ENCODE measurements at places on chromosomes 4 and X.

GRCh38 chrX:134026565-134027311 lies 41.3 kb upstream of the GPC3 start:
- DNase-seq: peak; percentile 52

DNA sequence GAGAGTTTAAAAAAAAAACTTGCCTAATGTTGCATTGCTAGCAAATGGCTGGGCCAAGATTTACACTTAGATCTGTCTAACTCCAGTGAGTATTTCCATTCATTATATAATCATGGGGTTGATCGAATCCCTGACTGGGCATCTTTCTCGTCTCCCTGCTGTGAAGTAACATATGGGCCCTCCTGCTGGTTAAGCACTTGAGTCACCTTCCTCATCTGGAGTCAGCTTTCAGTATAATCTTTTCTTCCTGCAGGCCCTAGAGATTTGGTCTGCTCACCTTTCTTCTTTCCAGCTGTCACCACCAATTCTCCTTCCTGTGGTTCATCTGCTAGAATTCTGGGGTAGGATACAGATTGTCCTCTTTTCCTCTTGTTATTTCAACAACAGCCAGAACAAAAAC lies 41.6 kb downstream of the TIGD2 start:
- DNase-seq: no peak

DNA sequence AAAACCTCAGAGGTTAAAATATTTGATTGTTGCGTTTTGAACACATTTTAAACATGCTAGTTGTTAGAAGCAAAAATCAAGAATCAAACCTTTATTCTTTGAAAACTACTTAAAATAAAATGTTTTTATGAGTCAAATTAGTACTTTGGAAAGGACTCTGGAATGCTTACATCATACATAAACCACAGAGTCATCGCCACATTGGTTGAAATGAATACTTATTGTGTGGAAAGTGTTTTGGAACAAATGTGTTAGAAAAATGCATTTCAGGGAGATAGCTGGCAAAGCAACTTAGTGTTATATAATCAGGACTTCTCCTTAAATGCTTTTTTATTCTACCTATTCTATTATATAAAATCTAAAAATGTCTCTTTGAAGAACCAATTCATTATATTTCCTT lies 49.4 kb upstream of the CAMK2D start:
- DNase-seq: no peak

DNA sequence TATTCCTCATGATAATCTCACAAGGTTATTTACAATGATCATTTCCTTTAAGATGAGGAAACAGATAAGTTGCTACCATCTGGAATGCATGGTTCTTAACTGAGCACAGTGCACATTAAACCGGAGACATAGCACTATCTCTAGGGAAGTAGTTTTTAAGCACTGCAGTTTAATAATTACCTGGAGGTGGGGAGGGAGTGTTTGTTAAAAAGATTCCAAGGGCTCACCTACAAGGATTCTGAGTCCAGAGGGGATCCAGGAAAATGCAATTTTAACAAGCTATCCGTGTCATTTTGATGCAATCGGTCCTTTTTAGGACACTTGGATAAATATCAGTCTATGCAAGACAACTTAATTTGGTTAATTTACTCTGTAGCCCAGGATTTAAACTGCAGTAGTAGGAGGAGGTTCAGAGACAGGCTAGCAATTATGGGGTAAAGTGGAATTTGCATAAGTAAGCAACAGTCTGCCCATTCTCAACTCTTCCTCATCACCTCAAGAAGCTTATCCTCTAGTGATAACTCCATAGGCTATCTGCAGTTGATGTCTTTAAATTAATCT lies 2.8 kb upstream of the PDLIM5 start:
- no peak for DNase-seq

- DNase-seq: no peak
Measured at GRCh38 chrX:118049713-118050112, 66.9 kb downstream of the KLHL13 start.

- DNase-seq: no peak
Measured at GRCh38 chr4:24690436-24690835, 104.9 kb upstream of the SOD3 start.

- DNase-seq: no peak
Measured at GRCh38 chr4:140718241-140718952, 37.8 kb downstream of the TBC1D9 start.

DNA sequence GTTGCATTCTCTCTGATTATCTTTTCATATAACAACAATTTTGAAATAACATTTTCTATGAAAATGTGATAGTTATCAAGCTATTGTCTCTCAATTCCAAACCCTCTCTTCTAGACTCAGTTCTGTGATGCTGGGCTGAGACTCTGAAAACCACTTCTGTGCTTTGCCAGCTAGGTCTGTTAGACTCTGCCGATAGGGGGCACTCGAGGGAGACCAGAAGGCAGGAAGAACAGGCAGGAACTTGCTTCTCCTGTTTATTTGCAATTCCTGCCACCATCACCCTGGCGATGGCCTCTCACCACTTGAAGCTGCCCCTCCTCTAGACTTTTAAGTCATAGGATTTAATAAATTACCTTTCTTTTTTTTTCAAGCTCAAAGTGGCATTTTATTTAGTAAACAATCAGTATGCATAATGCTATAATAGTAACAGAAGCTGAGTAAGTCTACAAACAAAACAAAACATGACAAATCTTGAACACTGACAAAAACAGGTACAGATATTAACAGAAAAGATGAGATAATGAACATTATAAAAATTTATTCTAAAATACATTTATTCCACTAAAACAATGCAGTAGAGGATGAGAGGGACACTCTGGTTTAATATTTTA lies 49.7 kb downstream of the RASL11B start:
- DNase-seq: peak; percentile 84

- no peak for DNase-seq
Measured at GRCh38 chrX:63747331-63747730, 37.7 kb downstream of the ARHGEF9 start.

GRCh38 chr4:148204171-148204570 lies 238.0 kb downstream of the NR3C2 start:
- no peak for DNase-seq

GRCh38 chr4:164136180-164136616 lies 617.7 kb upstream of the SMIM31 start:
- no peak for DNase-seq

- no peak for DNase-seq
Measured at GRCh38 chrX:87160435-87161010, 357.1 kb upstream of the KLHL4 start.

GRCh38 chrX:13489454-13489853 lies 79.9 kb upstream of the EGFL6 start:
- DNase-seq: no peak

- no peak for DNase-seq
Measured at GRCh38 chr4:30024526-30024925, 695.6 kb upstream of the PCDH7 start.

GRCh38 chr4:176077561-176077960 lies 11.9 kb downstream of the WDR17 start:
- DNase-seq: no peak

GRCh38 chr4:128604204-128604603 lies 205.3 kb upstream of the JADE1 start:
- DNase-seq: no peak

- no peak for DNase-seq
Measured at GRCh38 chrX:1911401-1912128, 296.7 kb downstream of the ASMT start.

DNA sequence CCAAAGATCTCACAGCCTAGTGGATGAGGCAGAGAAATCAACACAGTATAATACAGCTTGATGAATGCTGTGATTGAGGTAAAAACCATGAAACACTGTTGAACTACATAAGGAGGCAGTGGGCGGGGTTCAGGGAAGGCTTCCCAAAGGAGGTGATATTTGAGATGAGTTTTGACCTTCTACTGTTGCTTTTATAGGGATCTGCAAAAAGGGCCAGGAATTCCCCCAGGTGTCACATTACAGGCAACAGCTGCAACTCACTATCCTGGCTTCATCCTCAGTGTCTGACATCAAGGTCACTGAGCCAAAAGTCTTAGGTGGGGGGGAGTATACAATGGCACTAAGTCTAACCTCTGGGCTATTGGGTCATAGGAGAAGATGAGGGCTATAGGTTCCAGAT lies 185.7 kb upstream of the NRK start:
- no peak for DNase-seq

GRCh38 chrX:129925305-129926092 lies 19.5 kb downstream of the UTP14A start:
- peak; percentile 69 for DNase-seq

GRCh38 chrX:116246261-116246660 lies 75.7 kb downstream of the AGTR2 start:
- DNase-seq: no peak

DNA sequence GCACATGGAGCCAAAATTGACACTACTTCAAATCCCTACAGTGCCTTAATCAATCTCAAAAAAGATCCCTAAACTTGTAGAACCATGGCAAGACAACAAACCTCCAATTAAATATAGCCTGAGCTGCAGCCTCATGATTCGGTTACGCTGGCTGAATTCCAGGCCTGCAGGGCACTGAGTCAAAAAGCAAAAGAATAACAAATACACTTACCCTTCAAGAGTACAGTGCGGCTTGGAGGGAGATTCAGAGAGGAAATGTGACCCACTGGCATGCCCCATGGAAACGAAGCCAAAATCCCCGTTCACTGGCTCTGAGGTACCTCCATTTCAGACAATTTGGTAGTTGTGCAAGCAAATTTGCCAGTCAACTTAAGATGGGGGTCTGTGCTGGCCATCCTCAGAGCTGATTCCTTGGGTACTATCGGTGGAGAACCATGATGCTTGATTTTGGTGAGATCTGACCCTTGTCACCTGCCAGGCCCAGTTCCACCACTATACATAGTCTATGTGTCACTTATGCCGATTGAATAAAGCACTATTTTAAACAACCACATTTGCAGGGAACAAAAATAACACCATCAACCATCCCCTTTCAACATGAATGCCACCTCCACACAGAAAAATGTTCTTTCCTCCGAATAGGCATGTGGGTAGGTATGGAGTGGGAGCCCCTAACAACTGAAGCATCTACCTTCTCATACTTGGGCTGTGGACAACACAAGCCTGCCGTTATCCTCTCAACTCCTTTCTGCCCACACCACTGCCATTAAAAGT lies 2.1 kb downstream of the C4orf54 start:
- no peak for DNase-seq

DNA sequence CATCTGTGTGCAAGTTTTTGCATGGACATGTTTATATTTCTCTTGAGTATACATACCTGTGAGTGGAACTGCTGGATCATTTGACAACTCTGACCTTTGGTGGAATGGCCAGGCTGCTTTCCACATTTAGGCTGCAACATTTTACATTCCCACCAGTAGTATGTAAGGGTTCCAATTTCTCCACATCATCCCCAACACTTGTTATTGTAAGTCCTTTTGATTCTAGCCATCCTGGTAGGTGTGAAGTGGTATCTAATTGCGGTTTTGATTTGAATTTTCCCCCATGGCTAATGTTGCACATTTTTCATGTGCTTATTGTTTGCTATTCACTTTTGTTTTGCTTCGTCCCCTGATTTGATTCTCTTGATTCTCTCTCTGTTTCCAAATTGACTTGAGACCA lies 16.4 kb downstream of the DLG3 start:
- DNase-seq: no peak

GRCh38 chr4:1717129-1718094 lies 3.7 kb downstream of the TMEM129 start:
- DNase-seq: no peak

- DNase-seq: no peak
Measured at GRCh38 chr4:83599183-83599582, 63.3 kb downstream of the GPAT3 start.

DNA sequence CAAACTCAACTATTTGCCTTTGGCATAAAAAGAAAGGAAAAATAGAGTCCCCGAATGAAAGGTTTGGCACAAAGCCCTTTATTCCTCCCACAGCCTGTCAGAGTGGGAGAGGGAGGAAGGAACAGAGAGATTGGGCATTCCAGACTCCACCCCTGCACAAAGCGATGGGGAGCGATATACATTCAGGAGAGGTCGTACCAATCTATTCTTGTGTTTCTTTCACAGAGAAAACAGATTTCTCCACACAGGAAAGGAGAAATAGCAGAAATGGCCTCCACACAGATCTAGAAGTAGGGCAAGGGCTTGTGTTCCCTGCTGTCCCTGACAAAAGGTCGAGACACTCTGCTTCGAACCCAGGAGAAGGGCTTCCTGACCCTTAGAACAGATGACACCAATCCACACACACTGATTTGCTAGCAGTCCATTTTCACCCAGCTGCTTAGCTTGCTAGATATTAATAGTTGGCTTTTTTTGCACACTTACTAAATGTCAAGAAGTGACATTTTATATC lies 197.4 kb downstream of the MAML3 start:
- no peak for DNase-seq

GRCh38 chr4:74919783-74920182 lies 13.1 kb upstream of the PARM1 start:
- no peak for DNase-seq

DNA sequence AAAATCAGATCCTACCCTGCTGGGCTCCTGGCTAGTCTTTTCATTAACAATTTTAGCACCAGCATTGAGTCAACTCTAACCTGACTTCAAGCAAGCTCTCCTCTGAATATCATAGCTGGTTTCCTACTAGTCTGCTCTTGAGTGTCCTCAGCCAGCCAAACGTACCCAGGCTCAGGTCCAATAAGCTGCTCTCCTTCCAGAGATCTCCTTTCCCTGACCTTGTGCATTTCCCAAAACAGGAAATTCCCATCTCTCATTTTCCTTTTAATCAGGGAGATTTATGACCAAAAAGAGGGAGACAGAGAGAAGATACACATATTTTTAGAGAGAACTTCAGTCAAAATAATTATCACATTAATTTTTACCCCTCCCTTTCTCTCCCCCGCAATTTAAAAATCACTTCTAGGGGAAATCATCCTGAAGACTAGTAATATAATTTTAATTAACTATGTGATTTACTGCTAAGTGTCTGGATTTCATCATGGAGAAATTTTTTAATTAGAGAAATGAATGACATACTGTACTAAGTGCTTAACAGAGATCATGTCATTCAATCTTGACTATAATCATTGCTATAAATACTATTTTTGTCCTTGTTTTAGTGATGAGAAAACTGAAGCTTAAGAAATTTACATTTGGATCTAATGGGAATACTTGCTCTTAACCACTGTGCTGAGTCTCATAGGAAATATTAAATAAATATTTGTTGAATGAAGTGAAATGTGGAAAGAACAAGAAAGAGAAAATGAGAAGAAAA lies 421.7 kb upstream of the INTU start:
- DNase-seq: no peak

- no peak for DNase-seq
Measured at GRCh38 chr4:22932326-22932725, 239.6 kb downstream of the GBA3 start.

DNA sequence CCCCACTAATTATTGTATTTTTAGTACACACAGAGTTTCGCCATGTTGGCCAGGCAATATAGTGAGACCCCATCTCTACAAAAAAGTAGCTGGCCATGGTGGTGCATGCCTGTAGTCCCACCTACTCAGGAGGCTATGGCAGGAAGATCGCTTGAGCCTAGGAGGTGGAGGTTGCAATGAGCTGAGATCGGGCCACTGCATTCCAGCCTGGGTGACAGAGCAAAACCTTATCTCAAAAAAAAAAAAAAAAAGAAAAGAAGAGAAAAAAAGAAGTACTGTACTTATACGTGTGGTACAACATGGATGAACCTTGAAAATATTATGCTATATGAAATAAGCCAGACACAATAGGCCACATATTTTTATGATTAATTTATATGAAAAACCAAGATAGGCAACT lies 9.9 kb upstream of the WDR45 start:
- no peak for DNase-seq

All from endothelial cell (in vitro differentiated cells).